CD8-positive, alpha-beta T cell (primary cell): ENCODE measurements at places on chromosomes 12 and 14.

DNA sequence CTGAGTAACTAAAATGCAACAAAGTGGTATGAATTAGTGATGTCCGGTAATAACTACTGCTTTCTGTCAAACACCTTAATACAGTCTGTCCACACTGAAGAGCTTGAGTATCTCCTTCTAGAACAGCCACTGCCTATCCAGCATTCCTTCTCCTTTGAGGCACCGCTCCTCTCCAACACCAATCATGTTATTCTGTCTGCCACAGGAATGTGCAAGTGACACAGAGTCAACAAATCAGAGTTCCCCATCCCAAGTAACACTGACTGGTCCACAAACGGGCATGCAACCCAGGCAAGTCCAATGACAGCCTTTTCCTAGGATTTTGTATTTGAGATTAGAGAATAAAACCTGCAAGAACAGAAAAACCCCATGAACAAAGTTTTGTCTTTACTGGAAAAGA lies 3.8 kb downstream of the GXYLT1 start:
- no peak for DNase-seq

- peak; percentile 49 for DNase-seq
These were observed 1.3 kb upstream of the ARHGAP5 start for GRCh38 chr14:32075672-32076277.

GRCh38 chr12:23893611-23894010 lies 55.9 kb downstream of the SOX5 start:
- no peak for DNase-seq

DNA sequence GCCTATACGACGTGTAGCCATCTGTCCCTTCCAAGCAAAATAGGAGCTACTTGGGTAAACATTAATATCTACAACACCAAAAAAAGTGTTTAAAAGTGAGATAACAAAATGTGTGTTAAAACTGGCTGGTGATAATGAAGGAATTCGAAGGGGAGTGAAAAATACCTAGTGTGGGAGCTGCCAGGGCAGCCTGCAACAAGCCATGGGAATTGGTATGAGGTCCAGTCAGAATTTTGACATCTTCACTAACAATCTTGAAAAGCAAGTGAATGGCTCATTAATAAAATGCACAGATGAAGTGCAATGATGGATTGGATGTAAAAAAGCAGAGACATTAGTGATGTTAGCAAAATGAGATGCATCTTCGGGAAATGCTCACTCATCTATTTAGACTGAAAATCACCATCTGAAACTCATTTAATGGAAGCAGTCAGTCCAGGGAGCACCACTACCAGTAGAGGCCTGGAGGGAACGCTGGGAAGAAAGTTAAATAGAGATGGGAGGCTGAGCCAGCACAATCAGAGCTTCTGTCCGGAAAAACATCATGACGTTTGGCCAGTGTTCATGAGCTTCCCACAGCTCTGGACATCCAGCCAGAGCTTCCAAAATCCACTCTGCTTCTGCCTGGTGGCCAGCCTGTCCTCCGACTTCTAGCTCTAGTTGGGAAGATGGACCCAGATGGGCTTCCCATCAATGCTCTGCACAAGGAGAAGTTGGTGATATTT lies 405.0 kb upstream of the TMTC1 start:
- DNase-seq = no peak

- DNase-seq = no peak
These were observed 36.8 kb downstream of the GCN1 start for GRCh38 chr12:120157678-120158077.

- DNase-seq = peak; percentile 15
These were observed 11.8 kb downstream of the PDE1B start for GRCh38 chr12:54561164-54561563.

GRCh38 chr12:1103632-1104031 lies 112.6 kb downstream of the ERC1 start:
- DNase-seq = no peak
